ENCODE measurements at places on chromosomes 1 and 21.

- DNase-seq, result no peak
These were observed 8.2 kb downstream of the SPATA46 start for GRCh38 chr1:162368451-162368850.

- DNase-seq, result no peak
These were observed 267.3 kb upstream of the DUSP10 start for GRCh38 chr1:222009105-222009730.

DNA sequence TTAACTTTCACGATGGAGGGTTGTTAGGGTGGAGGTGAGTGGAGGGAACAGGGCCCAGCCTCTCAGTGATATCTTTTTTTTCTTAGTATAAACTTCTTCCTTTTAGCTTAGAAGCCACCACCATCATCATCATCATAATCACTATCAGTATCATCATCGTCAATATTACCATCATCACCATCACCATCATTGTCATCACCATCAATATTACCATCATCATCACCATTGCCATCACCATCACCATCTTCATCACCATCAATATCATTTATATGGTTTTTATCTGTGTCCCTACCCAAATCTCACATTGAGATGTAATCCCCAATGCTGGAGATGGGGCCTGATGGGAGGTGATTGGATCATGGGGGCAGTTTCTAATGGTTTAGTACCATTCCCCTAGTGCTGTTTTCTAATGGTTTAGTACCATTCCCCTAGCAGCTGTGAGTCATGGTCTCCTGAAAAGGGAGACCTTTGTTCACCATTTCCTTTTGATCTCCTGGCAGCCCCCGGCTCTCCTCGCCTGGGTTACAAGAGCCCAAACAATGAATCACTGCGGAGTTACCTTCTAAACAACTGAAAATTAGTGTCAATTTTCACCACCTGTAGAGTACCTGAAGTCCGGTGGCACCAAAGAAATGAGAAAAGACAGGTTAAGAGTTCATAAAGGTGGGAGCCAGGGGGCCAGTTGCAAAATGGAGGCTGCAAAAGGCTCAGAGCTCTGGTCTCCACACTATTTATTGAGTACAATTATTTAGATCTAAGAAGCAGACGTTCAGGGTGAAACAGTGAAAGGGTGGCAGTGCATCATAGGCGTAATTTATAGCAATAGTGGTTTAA, 3.1 kb upstream of the PLA2G2E start:
- no peak for DNase-seq

- DNase-seq, result no peak
These were observed 84.8 kb downstream of the DMRTB1 start for GRCh38 chr1:53543778-53544695.

DNA sequence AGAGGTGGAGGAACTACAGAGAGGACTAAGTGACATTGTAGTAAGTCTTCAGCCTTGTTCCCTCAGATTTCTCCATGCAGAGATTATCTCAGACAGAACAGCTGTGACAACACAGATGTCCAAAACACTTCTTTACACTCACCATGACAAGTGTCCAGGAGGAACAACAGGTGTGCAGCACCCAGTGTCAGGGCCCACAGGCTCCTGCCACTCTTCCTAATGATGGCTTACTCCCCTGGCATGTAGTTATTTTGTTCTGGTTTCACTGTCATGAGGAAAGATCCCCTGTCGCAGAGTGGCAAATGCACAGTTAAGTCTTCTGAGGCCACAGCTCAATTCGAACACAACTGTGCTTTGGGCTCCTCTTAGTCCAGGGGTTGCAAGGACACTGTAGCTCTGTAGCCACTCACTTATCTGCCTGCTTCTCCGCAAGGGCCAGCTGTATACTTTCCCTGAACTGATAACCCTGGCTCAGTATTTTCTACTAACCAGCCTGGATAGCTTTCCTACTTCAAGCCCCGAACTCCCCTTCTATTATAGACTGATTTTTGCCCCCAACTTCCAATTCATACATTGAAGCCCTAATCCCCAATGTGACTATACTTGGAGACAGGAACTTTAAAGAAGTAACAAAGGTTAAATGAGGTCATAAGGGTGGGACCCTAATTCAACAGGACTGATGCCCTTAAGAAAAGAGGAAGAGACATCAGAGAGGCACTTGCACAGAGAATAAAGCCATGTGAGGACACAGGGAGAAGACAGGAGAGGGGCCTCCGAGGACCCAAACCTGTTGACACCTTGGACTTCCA, 11.1 kb downstream of the PDZK1 start:
- no peak for DNase-seq

DNA sequence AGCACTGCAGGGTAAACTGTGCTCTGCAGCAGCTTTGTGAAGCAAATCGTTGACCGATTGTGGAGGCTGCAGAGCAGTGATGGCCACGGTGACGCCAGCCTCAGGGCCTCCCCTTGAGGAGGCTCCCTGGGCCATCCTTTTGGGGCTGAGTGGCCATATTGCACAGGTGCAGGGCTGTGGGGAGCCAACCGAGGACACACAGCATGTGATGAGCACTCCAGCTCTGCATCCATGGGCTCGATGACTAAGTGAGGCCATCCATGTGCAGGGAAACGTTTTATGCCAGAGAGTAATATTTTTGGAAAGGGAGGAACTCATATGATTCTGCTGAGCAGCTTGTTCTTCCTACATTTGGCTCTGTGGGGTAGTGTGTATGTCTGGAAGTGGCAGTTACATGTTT, 24.6 kb downstream of the KCNK1 start:
- DNase-seq, result no peak

DNA sequence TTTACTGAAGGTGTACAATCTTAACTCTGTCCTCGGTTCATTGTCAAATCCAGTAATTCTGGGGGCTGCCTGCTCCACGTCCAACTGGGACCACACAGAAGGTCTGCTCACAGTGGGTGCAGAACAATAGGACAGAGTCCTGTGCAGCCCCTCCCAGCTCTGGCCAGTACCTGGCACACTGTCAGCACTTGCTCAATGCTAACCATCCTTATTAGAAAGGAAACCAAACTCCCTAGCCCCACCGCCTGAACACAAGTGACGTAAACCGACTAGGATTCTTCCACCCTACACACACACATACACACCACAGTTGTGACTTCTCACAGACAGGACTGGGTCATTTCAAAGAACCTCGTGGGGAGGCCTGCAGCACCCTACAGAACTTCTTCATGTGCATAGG, 5.2 kb downstream of the BCAR3 start:
- DNase-seq, result no peak

DNA sequence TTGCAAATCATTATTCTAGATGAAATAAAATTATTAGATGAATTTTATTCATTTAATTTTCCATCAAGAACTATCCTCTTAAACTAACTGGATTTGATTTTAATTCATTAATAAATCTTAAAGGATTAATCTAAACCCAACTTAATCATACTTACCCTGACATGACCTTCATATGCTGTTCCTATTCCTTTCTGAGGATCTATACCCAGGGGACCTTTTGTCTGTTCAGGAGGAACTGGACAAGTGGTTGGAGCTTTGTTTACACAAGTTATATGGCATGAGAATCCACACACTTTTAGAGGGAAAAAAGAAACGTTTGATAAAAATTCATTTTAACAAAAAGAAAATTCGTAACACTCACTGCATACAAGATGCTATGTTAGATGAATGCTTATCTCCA, 95.2 kb downstream of the COQ8A start:
- DNase-seq, result no peak

DNA sequence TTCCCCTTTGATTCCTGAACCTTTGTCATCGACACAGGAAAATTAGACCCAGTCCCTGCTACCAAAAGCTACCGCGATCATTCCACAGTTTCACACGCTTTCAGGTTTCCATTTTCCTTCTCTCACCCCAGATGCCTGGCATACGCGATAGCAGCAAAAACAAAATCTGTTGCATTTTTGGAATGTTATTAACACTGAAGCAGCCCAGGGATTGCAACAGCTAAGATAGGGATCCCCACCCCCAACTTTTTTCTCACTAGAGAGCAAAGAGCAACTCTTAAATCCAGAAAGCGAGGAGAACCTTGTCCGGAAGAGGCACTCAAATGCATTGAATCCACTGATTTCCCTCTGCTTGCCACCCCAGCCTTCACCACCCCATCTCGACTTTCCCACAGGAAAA, 8.9 kb downstream of the OVAAL start:
- DNase-seq, result no peak

DNA sequence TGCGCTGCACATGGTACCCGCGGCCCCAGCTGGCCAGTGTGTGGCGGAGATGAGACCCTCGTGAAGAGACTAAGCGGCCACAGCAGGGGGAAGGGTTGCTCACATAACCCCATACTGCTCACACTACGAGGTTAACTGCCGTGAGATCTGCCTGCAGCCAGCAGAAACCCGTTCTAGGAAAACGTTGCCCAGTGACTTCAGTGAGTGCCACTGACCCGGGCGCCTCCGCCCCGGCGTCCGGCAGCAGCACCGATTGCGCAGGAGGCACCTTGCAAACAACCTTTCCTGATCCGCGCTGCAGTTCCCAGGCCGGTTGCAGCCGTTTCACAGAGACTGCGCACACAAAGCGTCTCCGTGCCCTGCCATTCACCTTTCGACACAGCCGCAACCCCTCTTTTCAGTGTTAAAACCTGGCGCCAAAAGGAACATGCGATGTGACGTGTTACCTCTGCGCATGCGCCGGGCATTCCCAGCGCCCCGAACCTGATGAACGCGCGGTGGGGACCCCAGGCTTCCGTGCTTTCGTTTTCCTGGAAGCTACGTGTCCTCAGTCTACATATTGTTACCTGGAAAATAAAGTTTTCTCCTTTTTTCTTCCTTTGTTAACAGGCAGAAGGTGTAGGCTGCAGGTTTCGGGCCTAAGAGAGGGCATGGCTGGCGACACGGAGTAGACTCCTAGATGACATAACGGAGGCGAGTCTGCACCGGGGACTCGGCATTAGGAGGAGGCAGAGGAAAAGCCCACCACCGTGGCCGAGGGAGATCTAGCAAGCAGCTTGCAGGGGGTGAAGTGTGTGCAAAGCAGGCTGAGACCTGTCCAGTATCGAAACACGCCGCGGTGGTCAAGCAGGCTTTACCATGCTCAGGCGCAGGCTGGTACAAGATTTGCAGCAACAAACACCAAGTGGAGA, 8.9 kb downstream of the VPS26C start:
- DNase-seq, result peak; percentile 57

DNA sequence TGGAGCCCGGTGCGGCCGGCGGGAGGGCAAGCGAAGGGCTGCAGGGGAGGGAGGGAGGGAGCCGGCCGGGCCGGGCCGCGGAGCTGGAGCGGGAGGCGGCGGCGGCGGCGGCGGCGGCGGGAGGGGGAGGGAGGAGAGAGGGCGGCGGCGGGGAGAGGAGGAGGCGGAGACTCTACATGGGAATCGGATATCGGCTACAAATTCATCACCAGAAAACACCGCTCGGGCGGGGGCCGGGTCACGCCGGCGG, at the start of gene AKT3:
TSS of gene AKT3 (minus strand) at position 42 of the 250 bp plus-strand sequence. CDS start 7,073 bp downstream, outside the sequence.
- DNase-seq, result no peak

DNA sequence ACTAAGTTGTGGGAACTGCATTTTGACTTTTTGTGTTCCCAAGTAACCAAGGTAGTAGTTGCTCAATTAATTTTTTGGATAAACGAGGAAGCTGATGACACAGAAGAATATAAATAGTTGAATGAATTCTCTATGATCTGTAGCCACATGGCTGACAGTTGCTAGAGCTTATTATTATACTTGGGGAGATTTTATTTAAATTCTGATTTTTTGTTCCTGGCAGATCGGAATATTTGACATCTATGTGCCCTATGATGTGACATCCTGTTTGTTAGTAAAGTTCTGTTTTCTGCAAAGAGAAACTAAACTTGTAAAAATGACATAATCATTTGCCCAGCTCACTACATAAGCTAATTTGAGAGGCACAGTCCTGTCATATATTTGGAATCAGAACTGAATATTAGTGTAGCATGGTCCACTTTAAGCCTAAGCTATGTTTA, 9.7 kb upstream of the LYST start:
- DNase-seq, result no peak

GRCh38 chr1:42950116-42950481, 8.6 kb downstream of the SLC2A1 start:
- DNase-seq, result no peak

GRCh38 chr1:204384636-204385352, 25.1 kb upstream of the PLEKHA6 start:
- no peak for DNase-seq

- DNase-seq, result no peak
These were observed 1051.7 kb downstream of the TTLL7 start for GRCh38 chr1:82947278-82947677.

- DNase-seq, result no peak
These were observed 28.9 kb downstream of the PBX1 start for GRCh38 chr1:164587617-164588501.

DNA sequence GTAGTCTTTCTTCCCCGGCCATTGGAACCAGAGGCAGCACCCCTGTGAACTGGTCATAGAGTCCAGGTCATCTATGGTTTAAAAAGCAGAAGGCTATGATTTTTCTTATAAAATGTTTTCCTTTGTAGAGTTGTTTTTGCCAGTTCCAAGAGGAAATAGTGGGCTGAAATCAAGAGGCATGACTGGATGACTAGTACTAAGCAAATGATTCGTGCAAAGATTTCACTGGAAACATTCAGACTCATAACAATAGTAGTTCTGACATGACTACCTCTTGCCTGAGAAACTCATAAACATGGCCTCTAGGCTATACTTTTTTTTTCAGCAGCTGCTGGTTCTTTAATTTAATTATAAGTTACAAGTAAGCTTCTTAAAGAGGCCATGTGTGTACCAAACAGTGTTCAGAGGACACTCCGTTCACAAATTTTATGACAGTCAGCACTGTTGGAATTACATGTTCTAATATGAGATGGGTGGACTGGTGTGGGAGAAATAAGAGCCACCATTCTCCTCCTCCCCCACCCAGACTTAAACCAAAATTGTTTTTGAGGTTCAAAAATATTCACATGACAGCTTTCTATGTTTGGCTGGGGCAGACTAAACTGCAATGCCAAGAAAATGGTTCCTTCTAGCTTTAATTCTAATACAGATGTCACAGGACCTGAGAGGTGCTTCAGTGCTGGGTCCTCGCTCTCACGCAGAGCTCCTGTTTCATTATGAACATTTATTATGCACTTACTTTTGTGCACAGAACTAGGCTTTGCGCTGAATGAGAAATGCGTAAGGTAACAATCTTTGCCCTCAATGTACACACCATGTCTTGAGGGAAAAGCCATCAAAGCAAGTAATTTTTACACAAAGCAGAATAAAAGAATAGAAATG, 147.5 kb downstream of the ZC3H11B start:
- DNase-seq, result no peak

DNA sequence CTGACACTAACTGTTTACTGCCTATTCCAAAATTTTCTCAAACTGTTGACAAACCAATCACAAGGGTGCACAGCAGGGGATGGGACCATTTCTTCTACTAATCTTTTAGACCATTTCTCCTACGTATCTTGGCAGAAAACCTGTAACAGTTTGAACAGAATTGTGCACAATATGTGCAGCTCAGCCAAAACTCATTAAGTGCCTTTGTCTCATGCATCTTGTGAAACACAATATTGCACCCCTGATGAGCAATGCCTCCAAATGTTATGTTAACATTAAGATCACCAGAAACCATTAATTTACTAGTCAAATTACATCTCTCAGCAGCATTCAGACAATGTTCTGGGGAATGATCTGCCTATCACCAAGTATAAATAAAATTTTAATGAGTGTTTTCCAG, 247.5 kb downstream of the NRIP1 start:
- DNase-seq, result no peak

Data from activated CD4-positive, alpha-beta T cell treated with anti-CD3 and anti-CD28 coated beads for 1 hour (primary cell).